A549 treated with dexamethasone at 1 μM for 4 hours (cell line): ENCODE measurements at places on chromosomes 5 and 9. TPM values are rescaled to one million over a fixed set of nuclear protein-coding genes. Genes with fewer than 3 reads are reported as not detected.

Gene SLC34A3
- 0.05 to 0.11 TPM (median 0.06 TPM) in 5 replicates for total RNA-seq

Gene LRSAM1
- 7.3 to 10.0 TPM (median 9.5 TPM) in 5 replicates for total RNA-seq

Gene LURAP1L
- 22.6 to 29.2 TPM (median 27.1 TPM) in 5 replicates for total RNA-seq

Gene SEMA4D
- 4.4 to 5.8 TPM (median 5.4 TPM) in 5 replicates for total RNA-seq

Gene SAXO1
- 0.04 TPM in 1 of 5 replicates, not detected in the others for total RNA-seq

Gene MACROH2A1
- total RNA-seq = 160 to 205 TPM (median 203 TPM) in 5 replicates

Gene AFAP1L1
- total RNA-seq = 10.3 to 15.2 TPM (median 13.4 TPM) in 5 replicates

Gene DMRT3
- total RNA-seq = not detected in 5 replicates

Gene SVEP1
- 1.3 to 2.3 TPM (median 2.0 TPM) in 5 replicates for total RNA-seq
